ENCODE measurements at places on chromosomes 2 and 18.

DNA sequence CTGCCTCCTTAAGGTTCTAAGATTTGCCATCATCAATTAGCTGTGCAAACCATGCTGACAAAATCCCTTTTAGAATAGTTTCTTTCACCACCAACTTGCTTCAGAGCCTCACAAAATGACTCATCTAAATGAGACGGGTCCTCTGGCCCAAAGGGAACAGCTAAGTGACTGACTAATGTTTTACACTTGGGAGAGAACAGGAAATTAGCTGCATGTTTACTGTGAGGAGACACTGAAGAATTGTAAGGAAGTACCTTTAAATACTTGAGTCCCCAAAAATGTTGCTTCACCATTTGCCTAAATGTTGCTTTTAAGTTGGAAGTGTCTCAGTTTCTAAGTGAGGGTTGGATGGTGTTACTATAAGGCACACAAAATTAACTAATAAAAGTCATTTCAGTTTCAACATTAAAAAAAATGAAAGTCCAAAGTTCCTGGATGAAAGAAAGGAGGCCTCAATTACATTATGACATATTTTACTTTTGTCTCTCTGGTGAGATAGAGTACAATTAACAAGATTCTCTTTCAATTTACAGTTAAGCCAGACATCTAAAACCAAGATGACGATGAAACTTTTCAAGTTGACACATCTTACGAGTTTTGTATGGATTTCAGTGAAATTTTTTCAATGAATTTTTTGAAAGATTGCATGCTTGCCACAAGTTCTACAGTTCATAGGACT lies 229.1 kb upstream of the FN1 start:
- no peak for DNase-seq

DNA sequence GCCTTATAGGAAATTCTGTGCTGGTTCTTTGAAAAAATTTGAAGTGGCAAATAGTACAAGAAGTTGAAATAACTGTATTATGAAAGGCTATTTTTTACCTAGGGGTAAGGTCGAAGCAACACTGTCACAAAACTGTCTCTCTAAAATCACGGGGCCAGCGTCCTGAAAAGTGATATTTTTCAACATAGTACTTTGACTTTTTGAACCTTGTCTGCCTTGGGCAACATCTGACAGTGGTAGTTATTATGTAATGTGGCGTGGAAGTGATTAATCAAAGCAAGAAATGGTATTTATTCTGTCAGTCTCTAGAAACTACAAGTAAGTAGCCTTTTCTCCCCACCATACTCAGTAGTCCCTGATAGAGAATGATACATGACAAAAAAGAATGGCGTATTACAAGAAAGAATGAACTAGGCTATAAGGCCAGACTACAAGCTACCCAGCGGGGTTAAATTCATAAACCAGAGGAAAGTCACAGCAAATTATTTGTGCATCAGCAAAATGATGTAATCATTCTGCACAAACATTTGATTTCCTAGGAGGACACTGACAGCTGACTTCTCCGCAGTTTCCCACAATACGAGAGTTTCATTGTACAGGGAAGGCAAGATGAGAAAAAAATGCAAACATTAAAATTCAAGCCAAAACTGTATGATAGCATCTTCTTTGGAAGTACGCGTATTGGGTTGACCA lies 9.8 kb downstream of the GEN1 start:
- DNase-seq, result no peak

- no peak for DNase-seq
These were observed 120.1 kb upstream of the CCDC195 start for GRCh38 chr2:224836263-224836662.

DNA sequence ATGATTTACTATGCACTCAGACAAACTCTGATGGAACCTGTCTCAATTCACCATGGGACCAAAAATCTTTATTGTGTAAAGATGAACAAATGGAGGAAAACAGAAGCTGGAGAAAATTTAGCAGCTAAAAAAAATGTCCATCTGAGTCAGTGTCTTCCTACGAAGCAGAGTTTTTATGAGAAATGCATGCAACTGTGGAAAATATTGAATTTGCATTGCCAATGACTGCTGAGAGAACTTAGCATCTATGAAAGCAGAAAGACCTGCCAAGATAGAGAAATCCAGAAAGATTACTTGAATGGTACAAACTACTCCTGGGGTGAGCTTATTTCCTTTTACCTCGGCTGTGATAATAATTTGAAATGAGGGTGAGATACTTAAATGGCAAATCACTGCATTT lies 289.7 kb upstream of the GCFC2 start:
- DNase-seq, result no peak

DNA sequence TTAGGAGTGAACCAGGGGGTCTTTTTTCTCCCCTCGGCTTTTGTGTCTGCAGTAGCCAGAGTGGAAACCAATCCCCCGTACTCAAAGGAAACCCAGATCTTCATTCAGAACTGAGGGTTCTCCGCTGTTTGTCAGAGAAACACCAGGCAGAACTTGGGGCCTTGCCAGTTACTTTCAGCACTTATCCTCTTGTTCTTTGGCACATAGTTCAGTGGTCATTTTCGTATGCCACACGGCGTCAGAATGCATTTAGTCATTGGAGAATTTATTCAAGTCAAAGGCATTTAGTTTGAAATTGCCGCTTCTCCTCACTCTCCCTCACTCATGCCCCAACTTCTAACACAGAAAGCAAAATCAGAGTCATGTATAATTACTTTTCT lies 102.9 kb downstream of the CABLES1 start:
- DNase-seq, result no peak

- DNase-seq, result no peak
These were observed 1017.6 kb upstream of the PIK3C3 start for GRCh38 chr18:40937386-40937785.
